T-helper 2 cell (primary cell): ENCODE measurements at places on chromosomes 12 and 14.

GRCh38 chr12:56616925-56617324, 13.2 kb downstream of the BAZ2A start:
- DNase-seq = no peak

- DNase-seq = peak; percentile 89
These were observed 132.7 kb upstream of the DYRK2 start for GRCh38 chr12:67515679-67516340.

- DNase-seq = no peak
These were observed 149.2 kb upstream of the FBXO33 start for GRCh38 chr14:39581474-39581873.

- DNase-seq = no peak
These were observed 349.8 kb downstream of the TMEM121 start for GRCh38 chr14:105876158-105876557.

DNA sequence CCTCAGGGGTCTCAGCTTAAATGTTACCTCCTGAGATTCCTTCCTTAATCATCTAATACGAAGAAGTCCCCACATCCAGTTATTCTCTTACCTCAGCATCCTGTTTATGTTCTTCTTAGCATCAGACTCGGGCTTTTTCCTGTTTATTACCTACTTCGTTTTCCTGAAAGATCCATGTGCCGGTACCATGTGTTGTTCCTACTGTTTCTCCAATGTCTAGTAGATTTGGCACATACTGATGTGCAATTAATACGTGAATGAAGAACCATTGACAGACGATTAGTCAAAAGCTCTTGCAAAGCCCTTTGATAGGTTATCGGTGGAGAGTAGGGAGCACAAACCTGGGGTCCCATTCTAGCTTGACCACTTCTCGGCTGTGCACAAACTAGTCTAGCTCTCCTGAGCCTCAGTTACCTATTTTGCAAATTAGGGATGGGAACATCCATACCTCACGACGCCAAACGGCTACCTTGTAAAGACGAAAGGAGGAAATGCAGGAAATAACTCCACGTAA, 735 bp upstream of the MAPKAPK5 start:
- DNase-seq = no peak

DNA sequence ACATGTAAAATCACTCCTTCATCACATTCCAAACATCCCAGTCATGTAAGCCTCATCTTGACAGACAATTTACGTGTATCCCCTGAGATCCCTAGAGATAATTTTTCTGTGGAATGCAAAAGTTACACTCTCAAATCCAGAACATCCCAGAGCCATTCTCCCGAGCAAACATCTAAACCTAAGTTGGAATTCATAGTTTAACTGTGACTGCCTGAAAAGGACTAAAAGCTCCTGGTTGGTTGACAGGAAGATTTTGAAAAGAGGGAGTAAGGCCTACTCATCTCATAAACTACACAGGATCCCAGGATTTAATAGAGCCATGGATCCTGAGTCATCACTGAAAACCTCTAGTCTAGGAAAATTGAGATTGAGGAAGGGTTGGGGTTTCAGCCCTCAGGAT, 123.6 kb downstream of the SCN8A start:
- no peak for DNase-seq

- DNase-seq = no peak
These were observed 32.8 kb downstream of the RBM19 start for GRCh38 chr12:113933201-113933786.

- DNase-seq = no peak
These were observed 2.3 kb downstream of the LTBP2 start for GRCh38 chr14:74609721-74610120.

DNA sequence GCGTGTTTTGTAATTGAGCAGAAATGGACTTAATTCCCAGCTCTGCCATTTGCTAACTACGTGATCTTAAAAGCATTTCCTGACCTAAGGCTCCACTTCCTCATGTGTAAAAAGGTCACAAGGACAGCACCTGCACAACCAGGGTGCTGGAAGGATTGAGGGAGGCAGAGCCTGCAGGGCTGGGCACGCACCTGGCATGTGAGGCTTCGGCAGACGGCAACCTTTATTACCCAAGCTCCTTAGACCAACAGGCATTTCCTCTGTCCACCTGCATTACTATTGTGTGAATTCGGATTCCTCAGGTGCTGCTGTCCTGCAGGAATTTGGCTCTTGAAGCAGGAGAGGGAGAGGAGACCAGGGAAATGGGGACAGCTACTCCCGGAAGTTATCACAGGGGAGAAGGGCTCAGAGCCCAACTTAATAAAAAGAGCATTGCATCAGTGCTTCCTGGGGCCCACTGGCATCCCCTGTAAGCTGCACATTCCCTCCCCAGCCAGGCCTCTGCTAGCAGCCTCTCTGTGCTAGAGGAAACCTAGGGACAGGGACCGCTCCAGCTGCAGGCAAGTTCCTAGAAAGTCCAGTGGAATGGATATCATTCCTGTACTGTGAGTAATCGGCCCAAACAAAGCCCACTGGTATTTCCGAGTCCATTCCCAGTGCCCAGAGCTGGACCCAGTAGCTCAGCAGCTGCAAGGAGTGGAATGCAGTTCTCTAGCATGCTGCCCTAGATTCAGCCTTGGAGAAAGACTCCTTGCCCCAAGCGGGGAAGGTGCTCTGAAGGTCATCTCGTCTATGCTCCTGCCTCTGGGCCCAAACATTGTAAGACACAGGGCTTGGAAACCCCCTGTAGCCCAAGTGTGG, 157.1 kb upstream of the CCND2 start:
- DNase-seq = no peak

GRCh38 chr14:90514015-90514398, 117.2 kb downstream of the CALM1 start:
- no peak for DNase-seq

DNA sequence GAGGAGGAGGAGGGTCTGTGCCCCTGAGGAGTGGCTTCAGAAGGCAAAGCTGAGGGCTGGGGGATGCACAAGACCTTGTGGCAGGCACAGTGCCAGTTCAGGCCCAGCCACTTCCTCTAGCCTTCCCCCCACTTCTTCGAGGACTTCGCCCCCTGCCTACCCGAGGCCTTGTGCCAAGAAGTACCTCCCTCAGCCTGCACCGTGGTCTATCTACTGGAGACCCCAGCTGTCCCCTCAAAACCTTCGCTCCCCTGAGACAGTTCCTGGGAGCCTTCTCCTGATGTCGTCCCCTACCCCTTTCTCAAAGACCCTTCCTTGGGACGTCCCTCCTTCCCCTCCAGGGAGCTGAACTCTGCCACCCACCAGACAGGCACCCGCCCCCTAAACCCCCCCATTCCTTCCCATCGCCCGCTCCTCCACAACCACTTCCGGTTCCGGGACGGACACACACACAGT, 604 bp downstream of the ZNF384 start:
- DNase-seq = no peak

- no peak for DNase-seq
These were observed 37.4 kb upstream of the MEG3 start for GRCh38 chr14:100788517-100788916.

DNA sequence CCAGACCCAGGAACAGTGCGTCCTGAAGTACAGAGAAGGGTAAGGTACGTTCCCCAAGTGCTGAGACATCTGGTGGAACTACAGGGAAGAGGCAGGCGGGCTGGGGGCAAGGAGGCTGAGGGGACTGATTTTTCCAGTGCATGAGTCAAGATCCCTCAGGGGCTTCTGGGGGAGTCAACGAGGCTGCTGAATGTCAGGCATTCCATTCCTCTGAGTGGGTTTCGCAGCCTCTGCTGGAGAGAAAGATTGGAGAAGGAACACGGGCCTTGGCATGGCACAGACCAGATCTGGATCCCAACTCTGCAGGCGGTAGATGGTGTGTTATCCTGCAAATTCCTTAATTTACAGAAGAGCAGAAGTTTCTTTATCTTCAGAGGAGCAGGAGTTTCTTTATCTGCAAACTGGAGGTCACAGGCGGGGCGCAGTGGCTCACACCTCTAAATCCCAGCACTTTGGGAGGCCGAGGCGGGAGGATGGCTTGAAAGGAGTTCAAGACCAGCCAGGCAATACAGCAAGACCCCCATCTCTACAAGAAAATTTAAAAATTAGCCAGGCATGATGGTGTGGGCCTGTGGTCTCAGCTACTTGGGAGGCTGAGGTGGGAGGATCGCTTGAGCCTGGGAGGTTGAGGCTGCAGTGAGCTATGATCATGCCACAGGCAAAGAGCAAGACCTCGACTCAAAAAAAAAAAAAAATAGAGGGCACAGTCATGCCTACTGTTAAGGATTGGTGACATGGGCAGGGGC, 132.6 kb upstream of the MAP1LC3B2 start:
- DNase-seq = no peak

- no peak for DNase-seq
These were observed 4.6 kb upstream of the CCDC85C start for GRCh38 chr14:99608591-99608990.

- no peak for DNase-seq
These were observed 21.8 kb downstream of the MGAT4C start for GRCh38 chr12:86234316-86234855.

DNA sequence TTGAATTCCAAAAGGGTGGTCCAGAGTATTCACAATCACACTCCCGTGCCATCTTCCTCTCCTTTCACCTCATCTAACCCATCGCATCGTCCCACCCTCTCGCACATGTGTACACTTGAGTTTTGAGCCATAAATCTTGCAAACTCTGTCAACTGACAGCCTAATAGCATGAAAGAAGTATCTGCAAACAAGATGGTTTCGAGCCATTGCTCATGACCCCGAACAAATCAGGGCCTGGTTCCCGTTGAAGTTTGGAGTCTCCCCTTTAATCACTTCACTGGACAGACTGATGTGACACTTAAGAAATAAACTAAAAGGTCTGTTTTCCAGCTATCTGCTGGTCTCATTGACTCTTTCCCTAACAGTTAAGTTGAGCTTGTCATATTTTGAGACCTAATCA, 223.6 kb upstream of the SOX5 start:
- no peak for DNase-seq

- no peak for DNase-seq
These were observed 10.1 kb upstream of the RASSF3 start for GRCh38 chr12:64600164-64600561.

DNA sequence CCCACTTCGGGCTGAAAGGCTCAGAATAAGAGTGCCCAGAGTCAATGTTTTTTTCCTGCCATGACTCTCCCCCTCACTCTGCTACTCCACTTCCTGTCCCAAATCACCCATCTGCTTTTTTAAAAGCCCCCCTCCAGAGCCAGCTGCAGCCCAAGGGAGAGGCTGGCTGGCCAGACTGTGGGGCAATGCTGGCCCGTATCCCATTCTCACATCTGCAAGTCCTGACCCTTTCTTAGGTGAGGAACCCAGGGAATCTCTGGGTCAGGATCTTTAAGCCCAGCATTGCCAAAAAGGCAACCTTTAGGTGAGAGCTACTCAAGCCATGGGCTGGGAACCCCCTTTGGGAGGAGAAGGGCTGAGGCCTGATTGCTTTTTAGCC, 1.7 kb upstream of the ITGA5 start:
- DNase-seq = no peak

- no peak for DNase-seq
These were observed 108.7 kb upstream of the FUT8 start for GRCh38 chr14:65303899-65304222.

- DNase-seq = peak; percentile 49
These were observed 41.9 kb upstream of the FKBP4 start for GRCh38 chr12:2752676-2753371.

DNA sequence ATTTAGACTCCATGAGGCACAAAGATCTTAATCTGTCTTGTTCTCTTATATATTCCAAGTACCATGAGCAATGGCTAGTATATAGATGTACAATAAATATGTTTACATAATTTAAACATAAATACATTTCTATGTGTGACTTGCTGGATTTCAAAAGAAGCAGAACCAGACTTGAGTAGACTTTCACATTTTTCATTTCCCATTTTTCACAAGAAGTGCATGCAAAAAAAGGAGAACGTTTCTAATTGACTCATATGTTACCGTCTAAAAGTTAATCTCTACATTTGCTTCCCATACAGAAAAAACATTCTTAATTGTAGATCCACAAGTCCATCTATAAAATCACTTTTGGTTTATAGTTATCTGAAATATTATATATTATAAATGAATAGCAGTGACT, 256.5 kb upstream of the USP15 start:
- no peak for DNase-seq

- DNase-seq = no peak
These were observed 1.3 kb downstream of the TRHDE start for GRCh38 chr12:72273499-72273837.

GRCh38 chr14:20969336-20969735, 14.0 kb downstream of the RNASE2 start:
- no peak for DNase-seq

GRCh38 chr12:114221957-114222630, 183.8 kb downstream of the TBX5 start:
- DNase-seq = no peak

DNA sequence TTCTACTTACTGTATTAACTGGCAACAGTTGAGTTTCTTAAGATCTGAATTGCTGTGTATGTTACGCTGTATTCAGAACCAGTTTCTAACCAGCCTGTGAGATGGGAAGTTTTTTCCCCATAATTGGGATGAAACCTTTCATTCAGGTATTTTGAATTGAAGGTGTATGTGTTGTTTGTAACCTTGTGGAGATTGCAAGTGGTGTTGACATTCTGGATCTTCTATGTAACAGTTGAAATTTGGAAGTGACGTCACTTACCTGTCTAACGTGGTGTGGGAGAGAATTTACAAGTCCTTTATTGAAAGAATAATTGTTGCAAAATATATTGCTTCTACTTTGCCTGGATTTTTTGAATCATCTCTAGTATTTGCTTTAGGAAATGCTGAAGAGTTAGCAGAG, 5.5 kb downstream of the RAN start:
- DNase-seq = no peak

- DNase-seq = no peak
These were observed 136.1 kb upstream of the CCND2 start for GRCh38 chr12:4137441-4137840.

- peak; percentile 22 for DNase-seq
These were observed 170.6 kb downstream of the OTOGL start for GRCh38 chr12:80269803-80270552.

DNA sequence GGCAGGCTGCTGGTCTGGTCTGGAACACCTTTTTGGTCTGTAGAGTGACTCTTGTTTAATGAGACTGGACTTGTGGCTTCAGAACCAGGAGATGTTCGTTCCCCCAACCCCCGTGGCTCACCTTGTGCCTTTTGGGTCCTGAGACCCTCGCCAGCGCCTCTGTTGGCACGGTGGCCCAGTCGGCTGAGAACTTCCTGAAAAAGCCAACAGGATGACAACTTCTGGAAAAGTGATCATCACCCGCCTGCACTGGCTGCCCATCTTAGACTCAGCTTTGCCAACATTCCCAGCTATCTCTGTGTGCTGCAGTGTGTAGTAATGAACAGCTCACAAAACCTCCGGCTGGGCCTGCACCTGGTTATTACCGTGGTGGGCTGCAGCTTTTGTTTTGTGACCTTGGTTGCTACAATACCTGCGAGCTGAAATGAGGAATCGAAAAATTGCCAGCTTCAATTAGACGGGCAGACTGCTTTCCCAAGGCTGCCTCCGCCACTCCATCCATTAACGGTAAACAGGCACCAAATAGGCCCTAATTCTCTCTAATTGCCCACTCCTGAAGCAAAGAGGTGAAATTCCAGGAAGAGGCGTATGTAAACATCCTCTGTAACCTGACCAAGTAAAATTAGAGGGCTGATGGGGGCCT, 16.0 kb downstream of the MEG3 start:
- no peak for DNase-seq

GRCh38 chr14:101476258-101476915, 84.9 kb upstream of the DIO3 start:
- DNase-seq = no peak

- no peak for DNase-seq
These were observed 8.1 kb downstream of the TMEM260 start for GRCh38 chr14:56587701-56588100.

- DNase-seq = peak; percentile 35
These were observed 745 bp downstream of the CAND1 start for GRCh38 chr12:67269633-67270573.

- no peak for DNase-seq
These were observed 381.1 kb downstream of the SEC23A start for GRCh38 chr14:38721822-38722431.
